ENCODE measurements at places on chromosomes 4 and X.
A peak's percentile ranks its signal among the peaks of the same experiment; 100 is the strongest.

DNA sequence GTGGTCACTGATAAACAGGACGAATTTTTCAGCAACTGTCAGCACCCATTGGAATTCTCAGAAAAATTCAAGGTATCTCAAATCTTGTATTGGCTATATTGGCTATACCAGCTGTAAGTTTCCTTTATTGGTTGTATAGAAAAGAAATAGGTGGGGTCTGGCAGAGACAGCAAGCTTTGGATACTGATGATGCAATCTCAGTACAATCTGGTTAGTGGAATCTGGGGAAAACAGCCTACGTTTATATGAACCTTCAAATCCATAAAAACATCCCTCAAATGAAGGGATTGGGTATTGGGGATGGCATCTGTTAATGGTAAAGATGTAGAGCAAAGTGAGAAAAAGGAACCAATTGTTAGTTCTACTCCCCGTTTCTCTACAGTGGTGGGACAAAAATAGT lies 76.4 kb upstream of the MBNL3 start:
- no peak for DNase-seq

GRCh38 chr4:6687947-6688878 lies 5.5 kb upstream of the S100P start:
- no peak for DNase-seq

- no peak for DNase-seq
Measured at GRCh38 chr4:140937866-140938265, 181.7 kb upstream of the TBC1D9 start.

DNA sequence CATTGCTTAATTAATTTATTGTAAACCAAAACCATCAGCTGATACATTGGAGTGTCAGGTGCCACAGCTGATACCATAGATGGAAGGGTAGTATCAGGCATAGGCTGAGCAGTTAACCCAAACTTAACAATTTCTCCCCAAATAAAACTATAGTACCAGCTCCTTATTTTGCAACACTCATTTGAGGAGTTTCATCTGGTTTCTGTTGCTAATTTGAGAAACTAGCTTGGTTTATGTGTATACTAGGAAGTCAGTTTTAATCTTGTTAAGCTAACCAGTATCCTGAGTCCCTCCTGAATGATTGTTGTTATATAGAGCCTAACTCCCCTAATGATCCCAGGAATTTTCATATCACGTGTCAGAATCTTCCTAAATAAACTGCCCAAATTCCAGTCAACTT lies 12.7 kb downstream of the DCAF16 start:
- no peak for DNase-seq

GRCh38 chrX:100946299-100946927 lies 17.7 kb upstream of the XKRX start:
- DNase-seq: no peak

DNA sequence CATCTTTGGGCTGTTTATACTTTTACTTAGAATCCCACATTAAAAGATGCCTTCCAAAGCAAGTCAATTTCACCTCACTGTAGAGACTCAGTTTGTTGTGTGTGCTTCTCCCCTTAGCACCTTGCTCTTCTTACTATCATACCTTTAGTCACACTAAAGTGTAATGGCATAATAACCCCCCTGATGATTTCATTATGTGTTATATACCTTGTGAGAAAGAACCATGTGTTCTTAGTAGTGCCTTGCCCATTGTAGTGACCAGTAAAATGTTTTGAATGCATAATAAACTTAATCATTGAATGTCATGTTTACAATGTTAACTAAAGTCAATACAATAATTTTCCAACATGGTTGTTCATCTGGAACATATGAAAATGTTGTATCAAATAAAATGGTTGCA lies 1621.9 kb downstream of the PCDH7 start:
- DNase-seq: no peak

GRCh38 chr4:122212880-122213279 lies 60.7 kb downstream of the BLTP1 start:
- DNase-seq: no peak

DNA sequence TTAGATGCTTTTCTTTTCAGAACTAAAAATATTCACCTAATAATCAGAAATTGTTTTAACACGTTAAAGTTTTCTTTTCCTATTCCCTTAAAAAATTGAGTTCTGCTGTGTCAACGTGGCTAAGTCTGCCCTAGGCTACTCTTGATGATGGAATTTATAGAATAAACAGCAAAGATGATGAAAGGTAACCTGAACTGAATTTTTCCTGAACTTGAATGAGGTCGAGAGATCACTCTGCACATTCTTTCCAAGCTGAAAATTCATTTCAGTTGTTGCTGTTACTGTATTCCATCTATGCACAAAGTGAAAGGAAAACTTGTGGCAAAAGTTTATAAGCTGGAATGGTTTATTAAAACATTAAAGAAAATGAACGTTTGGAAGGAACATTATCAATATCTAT lies 245.9 kb upstream of the GIMD1 start:
- no peak for DNase-seq

GRCh38 chr4:130043732-130044160 lies 947.8 kb downstream of the C4orf33 start:
- DNase-seq: no peak

GRCh38 chrX:19684311-19684710 lies 169.0 kb upstream of the MAP3K15 start:
- DNase-seq: no peak

DNA sequence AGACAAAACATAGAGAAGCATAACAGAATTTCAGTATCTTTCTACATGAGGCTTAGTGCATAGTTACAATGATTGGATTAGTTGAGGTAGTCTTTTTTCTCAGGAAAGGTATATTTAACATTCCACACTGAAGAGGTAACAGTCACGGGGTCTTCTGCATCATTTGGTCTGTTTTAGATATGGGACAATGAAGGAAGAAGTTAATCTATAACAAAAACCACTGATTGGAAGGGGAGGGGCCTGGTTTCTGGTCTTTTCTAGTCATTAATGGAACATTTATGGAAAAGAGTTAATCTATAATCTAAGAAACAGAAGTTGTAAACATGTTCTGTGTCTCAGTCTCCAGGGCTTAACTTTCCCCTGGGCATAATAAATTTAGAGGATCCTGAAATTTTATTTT lies 37.3 kb upstream of the HPSE start:
- no peak for DNase-seq

DNA sequence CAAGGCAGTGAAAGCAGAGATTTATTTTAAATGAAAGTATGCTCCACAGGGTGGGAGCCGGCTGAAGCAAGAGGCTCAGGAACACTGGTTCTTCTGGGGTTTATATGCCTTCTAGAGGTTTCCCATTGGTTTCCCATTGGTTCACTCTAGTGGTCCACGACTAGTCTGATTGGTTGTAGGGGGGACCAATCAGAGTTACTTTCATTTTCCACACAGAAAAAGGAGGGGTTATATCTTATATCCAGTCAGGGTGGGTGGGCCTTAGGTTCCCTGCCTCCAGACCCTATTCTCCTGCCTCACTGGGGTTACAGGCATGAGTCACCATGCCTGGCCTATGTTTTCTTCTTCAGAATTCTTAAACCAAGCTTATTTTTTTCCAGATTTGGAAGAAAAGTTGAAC lies 101.6 kb downstream of the KLHL8 start:
- DNase-seq: no peak

DNA sequence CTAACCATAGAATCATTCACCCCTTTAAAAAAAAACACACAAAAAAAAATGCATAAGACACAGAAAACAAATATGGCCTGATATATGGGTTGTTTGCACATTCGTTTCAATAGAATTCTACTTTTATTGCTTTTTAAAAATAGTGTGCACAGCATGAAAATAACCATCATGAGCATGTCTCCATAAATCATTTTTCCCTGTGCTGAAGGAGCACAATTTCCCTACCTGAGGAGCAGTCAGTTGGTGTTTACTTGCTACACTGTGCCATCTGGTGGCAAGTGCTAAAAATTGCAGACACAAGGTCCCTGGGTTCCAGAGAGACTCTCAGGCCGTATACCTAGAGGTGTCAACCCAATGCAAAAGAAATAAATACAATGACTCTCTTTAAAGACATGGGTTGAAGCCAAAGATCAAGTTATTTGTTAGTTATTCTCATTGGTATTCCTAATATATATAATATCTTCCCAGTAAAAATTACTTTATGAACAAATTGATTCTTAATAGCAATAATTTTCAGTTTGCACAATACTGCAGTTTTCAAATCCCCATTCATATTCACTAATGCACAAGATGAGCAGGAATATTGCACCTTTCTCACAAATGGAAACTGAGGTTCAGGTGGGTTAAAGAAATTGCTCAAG lies 551.4 kb downstream of the IQCM start:
- DNase-seq: no peak

DNA sequence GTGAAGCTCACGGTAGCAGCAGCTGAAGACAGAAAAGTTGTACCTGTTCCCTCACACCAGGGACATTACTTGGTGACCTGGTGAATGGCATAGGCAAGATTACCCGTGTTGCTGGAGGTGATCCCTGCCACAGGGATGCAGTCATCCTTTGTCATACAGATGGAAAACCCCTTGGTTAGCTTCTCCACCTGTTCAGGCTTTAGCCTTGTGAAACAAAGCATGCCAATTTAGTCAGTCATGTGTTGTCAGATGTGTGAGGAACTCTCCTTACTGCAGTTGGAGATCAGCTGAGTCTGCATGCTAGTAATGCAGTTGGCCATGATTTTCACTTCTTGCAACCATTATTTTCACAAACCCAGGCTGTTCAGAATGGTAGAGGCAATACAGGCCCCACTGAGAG lies 41.0 kb downstream of the AMELX start:
- no peak for DNase-seq

- DNase-seq: no peak
Measured at GRCh38 chrX:68831405-68832100, 2.7 kb downstream of the EFNB1 start.

DNA sequence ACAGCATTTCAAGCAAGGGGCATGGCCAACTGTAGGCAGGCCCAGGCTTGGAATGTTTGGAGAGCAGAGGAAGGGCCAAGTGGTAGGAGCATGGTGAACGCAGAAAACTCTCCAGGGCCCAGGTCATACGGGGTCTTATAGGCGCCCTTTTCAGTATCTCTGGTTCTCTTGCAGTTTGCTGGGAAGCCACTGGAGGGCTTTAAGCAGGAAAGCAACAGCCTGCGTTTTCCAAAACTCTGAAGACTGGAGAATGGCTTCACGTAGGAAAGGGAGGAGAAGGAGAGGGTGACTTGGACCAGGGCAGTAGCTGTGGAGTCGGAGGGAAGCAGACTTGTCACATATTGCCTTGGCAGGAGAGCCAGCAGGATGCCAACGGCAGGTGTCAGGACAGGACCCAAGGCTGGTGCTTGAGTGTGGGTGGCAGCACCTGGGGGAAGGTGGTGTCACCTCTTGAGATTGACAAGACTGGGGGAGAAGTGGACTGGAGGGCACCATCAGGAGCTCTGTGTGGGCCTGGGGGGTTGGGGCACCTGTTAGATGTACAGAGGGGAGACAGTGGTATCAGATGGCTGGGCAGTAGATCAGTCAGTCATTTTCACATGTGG lies 21.9 kb downstream of the TKTL1 start:
- no peak for DNase-seq

DNA sequence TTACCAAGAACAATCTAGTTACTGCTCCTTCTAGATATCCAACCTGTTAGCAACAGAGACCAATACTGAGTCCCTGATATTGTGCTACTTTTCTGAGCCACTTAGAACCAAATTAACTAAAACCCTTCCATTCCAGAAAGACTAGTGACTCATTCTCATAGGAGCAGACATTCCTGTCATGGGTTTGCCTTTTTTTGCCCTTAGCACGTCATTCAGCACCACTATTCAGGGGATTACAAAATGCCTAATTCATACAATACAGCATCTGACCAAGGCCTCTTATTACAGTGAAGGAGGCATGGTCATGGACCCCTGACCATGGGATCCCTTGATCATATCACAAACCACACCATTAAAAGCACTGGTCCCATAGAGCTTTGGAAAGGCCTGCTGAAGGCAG lies 123.8 kb upstream of the CXCL13 start:
- DNase-seq: no peak

- DNase-seq: no peak
Measured at GRCh38 chr4:120314969-120315368, 248.3 kb upstream of the MAD2L1 start.

DNA sequence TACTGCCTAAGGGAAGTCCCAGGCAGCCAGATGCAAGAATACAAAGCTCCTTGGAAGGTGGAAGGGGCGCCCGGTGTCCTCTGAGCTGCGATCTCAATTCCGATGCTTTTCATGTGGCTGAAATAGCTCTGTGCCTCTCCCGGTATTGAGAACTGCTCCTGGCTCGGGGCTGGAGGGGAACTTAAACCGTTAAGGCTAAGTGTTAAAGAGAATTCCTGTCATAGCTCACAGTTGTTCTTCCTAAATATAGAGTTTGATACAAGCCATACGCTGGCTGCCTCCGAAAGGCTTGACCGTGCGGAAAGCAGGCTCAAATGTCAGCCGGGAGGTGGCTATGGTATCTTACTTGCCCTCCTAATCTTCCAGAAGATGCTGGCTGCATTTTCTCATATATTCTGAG lies at the start of gene SMPX:
SMPX (minus strand) TSS at position 157 of the 400 bp plus-strand sequence. CDS start 3,826 bp downstream, outside the sequence.
- no peak for DNase-seq

DNA sequence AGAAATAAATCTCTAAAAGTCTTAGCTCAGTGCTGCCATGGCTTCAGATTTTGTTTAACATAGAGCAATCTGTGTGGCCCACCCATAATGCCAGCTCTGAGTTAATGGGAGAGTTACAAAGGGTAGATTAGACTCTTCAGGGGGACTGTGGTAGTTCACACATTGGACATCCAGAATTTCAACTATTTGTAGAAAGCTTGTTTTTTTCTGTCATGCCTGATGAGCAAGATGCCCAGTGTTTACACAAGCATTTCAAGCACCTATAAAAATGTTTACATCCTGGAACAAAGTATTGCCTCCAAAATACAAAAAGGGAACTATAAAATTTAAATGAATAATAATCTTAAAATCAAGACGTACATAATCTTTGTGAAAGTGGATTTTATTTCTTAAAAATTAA lies 43.0 kb upstream of the FAM9A start:
- DNase-seq: no peak

DNA sequence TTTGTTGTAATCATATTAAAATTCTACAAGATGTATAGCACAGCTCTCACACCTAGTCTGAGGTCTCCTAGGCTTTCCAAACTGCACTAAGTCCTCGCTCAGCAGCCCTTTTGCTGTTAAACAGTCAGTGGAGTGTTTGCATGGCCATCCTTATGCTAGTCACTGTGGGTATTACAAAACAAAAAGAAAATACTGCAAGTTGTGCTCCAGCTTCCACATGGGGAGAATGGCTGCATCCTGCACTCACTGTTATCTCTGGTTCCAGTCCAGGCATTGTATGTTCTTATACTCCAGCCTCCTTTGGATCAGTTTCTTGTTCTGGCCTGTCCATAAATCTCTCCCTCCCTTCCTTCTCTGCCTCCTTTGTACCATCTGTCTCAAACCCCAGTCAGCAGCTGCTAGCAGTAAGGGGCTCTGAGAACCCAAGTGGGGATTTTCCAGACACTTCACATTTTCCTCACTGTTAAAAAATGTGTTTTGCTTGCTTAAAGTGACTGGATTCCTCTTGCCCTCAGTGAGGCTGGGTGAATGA lies 38.5 kb upstream of the BMP15 start:
- DNase-seq: no peak

GRCh38 chrX:54043541-54044125 lies 640 bp downstream of the PHF8 start:
- peak; percentile 50 for DNase-seq

All from stimulated activated naive CD4-positive, alpha-beta T cell (primary cell).